Stimulated activated CD4-positive, alpha-beta T cell treated with anti-CD3 and anti-CD28 coated beads, Interleukin-4, amount 100 ng/mL, for 24 hours (primary cell): ENCODE measurements at places on chromosomes 2 and 18.

DNA sequence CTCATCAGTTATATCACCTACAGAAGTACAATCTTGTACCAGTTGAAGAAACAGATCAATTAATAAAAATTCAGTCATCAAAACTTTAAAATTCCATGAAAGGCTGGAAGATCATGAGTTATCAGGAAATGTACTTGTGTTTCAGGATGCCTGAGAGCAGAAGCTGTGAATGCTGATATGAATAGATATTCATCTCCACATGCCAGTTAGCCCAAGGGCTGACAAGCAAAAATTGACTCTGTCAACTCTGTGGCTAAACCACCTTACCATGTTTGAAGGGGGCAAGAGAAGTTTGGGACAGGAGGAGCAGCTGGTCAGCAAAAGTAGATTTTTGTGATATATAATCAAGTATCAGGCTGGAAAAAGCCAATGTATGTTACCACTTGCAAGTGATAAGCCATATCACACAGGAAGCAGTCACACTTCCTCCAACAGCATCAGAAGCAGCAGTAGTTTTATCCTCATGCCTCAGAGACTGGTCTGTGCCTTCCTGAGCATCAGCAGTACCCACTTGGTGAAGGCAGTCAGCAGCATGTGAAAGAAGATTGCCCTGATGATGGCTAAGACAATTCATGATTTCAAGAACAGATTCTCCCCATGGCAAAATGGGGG is 328.2 kb upstream of the CNTNAP5 start:
- DNase-seq, result no peak

DNA sequence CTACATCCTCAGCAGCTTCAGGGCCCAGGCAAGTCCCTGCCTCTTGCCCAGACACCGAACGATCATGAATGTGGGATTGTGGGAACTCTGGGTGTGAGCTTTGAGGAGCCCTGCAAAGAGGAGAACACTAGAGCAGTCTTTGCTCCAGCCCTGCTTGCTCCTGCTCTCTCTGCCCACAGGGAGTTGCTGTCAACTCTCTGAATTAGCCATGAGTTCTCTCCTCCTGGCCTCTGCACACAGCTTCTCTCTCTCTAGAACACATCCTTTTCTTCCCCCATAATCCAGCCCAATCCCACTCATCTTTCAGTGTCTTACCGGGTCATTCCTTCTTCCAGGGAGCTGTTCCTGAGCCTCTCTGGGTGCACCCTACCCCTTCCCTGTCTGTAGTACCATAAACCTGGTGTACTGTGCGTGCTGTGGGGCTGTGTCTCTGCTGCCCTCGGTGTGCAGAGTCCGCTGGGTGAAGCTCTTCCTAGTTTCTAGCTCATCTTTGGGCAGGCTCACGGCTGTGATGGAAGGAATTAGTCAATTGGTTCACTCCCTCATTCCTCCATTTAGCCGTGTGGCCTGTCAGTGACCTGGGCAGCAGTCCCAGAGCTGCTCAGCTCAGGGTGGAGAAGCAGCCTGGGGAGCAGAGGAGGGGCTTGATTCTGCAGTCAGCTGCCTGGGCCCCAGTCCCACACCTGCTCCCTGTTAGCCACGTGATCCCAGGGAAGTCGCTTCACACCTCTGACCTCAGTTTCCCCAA is 132.9 kb upstream of the HDAC4 start:
- no peak for DNase-seq

DNA sequence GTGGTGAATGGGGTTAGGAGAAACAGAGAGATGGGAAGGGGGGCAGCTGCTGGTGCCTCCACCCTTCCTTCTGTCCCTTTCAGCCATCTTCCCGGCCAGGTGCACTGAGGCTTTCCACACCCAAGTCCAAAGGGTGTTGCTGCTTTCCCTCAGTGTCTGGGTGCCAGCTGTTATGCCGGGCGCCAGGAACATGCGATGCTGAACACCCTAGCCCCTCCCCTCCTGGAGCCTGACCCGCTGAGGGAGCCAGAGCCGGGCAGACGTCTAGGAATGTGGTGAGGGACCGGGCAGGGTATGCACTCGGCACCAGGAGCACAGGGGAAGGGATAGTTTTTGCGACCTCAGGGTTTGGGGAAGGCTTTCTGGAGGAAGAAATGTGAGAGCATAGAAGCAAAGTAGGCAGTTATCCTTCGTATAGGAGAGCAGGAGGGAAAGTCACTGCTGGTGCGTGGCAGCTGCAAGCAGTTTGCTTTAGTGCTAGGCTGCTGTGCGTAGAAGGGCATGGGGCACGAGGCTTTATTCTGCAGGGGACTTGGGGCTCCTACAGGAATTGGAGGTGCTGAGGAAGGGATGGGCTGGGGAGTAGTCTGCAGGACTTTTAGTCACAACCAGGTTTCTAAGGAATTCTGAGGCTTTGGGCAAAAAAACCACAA is 147.7 kb downstream of the TSN start:
- no peak for DNase-seq

GRCh38 chr18:26255695-26256622 is 29.7 kb downstream of the TAF4B start:
- DNase-seq, result no peak

GRCh38 chr18:21534327-21534726 is 66.2 kb downstream of the ESCO1 start:
- no peak for DNase-seq

DNA sequence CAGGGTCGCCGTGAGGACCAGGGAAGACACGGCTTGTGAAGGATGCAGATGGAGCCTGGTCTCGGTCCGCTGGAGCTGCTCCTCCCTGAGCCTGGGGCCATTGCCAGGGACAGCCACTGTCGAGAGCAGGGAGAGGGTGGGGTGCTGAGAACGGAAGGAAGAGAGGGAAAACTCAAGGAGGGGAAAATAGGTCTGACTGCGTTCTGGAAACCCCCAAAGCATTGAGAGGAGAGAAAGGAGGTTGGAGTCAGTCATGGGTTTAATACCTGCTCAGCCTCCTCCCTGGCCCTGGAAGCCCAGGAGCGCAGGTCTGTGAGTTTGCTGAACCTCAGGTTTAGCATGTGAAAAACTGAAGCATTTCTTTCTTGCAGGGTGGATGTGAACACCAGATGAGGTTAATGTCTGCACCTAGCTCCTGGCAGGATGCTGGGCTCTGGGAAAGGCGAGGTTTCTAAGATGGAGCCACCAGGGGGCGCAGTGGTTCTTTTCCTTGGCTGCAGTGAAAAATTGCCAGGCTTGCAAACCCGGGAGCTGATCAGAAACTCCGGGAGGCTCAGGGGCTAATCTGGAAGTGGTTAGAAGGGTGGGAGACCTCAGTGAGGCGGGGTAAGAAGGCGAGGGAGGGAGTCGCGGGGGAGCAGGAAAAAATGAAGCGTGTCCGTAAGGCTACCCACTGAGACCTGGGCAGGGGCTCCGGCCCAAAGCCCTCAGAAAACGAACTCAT is 33.6 kb upstream of the RNF149 start:
- peak; percentile 76 for DNase-seq

DNA sequence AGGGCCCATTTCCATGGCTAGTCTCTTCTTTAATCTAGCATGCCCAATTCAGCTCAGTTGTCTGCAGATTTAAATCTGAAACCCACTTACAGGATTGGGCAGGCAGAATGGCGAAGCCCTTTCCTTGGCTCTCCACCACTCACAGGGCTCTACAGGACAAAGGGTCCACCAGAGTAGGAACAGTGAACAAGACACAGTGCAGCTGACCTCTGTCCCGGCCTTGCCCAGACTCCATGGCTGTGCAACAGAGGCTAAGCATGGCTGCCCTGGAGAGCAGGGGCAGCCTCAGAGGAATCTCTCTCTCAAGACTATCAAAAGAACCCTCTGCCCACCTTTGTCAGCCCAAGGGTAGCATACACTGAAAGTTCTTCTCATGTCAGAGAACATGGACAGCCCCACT is 9.7 kb upstream of the ATP6V1B1 start:
- no peak for DNase-seq

DNA sequence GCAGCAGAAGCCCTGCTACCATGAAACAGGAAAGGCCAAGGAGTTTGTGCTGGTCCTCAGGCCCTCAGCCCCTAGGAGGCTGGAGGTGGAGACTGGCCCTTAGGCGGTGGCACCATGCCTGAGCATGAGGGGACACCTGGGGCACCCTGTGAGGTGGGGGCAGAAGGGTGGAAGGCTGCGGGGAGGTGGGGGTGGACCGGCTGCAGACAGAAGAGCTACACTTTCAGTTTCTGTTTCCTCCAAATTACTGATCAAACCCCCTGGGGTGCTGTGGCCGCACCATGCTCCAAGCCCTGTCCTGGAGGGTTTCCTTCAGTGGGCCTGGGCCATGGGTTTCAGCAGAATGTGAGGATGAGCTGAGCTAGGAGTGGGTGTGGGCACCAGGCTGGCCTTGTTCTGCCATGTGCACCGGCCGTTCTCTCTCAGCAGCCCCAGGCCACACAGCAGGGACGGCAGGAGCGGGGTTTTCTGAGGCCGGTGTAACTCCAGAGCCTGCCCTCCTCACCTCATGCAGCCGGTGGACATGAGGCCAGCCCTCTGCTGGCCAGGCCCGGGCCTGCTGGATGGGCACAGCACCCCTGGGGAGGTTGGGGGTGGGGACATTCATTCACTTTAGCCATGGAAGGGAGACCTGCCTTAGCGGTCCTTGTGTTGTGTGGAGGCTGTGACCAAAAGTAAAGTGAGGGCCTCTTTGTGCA is 51.5 kb downstream of the PLEKHB2 start:
- no peak for DNase-seq

GRCh38 chr2:173248381-173248780 is 106.3 kb upstream of the CDCA7 start:
- no peak for DNase-seq
